BE2C (cell line): ENCODE measurements at places on chromosomes 12 and 14.

DNA sequence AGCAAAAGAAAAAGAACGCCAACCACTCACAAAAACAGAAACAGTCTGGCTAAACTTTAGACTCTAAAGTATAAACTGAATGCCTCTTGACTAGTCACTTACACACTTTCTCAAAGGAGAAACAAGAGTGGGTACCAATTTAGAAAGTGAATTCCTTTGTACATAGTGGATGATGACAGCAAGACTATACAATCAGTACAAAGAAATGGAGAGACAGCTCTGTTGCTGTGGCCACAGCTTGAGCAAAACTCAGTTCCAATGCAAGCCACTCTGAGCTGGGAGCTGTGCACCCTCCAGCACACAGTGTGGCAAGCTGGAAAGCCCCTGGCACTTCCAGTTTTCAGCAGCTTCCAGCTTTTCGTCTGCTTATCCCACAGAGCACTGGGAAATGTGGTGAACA lies 21.7 kb downstream of the NT5DC3 start:
- DNase-seq: no peak

- DNase-seq: no peak
Measured at GRCh38 chr12:101110866-101111265, 99.2 kb downstream of the SLC5A8 start.

DNA sequence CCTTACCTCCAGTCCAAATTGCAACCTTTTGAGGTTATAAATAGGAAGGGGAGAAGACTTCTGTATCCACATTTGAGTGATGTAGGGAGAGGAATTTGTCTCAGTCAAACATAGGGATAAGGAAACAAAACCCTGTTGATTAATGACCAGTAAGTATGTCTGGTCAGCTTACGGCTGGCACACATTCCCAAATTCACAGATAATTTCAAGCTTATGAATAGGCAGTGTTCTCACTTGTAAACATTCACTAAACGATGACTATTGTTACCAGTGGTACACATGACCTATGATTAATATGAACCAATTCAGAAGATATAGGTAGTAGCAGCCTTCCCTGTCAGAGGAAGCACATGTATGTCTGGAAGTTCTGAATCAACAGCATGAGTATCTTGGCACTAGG lies 33.0 kb upstream of the SLC5A8 start:
- DNase-seq: no peak

- DNase-seq: no peak
Measured at GRCh38 chr12:45260104-45260815, 44.4 kb downstream of the ANO6 start.

DNA sequence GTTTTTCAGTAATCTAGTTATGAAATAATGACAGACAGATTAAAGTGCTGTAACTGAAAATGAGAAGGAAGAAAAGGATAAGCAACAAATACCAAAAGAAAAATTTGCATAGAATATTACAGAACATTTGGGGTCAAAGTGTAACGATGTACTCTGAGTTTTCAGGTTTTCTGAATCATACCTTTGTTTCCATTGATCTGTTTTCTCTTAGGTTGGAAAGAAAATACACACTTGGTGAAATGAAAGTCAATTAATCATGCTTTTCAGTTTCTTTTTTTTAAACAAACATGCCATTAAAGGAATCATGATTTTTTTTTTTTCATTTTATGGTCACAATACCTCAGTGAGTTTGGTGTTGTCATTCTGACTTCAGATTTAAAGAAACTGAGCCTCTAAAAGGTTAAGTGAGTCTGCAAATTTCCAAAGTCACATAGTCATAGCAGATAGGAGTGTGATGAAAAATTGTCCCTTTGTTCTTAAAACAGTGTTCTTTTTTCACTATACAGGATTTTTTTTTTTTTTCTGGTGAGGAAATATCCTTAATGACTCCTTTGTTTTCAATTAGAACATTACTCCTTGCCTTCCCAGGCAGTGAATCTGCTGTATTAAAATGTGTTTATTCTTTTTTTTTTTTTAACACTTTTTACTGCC lies 35.9 kb upstream of the PZP start:
- no peak for DNase-seq

GRCh38 chr12:7695566-7696197 lies at the start of gene GDF3:
TSS of gene GDF3 (minus strand) at chr12:7695775. CDS start at chr12:7695728, 47 bp downstream.
- no peak for DNase-seq

GRCh38 chr14:89771251-89771650 lies 183.3 kb downstream of the EFCAB11 start:
- no peak for DNase-seq

- DNase-seq: no peak
Measured at GRCh38 chr12:116597886-116598285, 38.7 kb downstream of the MAP1LC3B2 start.

GRCh38 chr12:11651785-11652184 lies 2.3 kb downstream of the ETV6 start:
- DNase-seq: no peak

GRCh38 chr14:100747021-100747586 lies 20.4 kb downstream of the DLK1 start:
- DNase-seq: no peak

GRCh38 chr14:68580671-68581070 lies 212.2 kb downstream of the ZFP36L1 start:
- DNase-seq: no peak

- no peak for DNase-seq
Measured at GRCh38 chr12:2732290-2732689, 62.5 kb upstream of the FKBP4 start.

GRCh38 chr12:5631497-5631896 lies 199.6 kb downstream of the NTF3 start:
- DNase-seq: no peak
